Right atrium auricular region (tissue), 2 donors: ENCODE measurements at places on chromosomes 6 and 20. TPM values are rescaled to one million over a fixed set of nuclear protein-coding genes. Genes with fewer than 3 reads are reported as not detected.

The TBCC gene
- 21.4 TPM for total RNA-seq

The PXT1 gene
- total RNA-seq, result 0.24 TPM

DNA sequence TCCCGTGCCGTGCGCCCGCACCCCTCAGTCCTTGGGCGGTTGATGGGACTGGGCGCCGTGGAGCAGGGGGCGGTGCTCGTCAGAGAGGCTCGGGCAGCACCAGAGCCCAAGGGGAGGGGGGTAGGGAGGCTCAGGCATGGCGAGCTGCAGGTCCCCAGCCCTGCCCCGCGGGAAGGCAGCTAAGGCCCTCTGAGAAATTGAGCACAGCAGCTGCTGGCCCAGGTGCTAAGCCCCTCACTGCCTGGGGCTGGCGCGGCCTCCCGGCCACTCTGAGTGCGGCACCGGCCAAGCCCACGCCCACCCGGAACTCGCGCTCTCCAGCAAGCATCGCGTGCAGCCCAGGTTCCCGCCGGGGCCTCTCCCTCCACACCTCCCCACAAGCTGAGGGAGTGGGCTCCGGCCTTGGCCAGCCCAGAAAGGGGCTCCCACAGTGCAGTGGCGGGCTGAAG lies 16.4 kb downstream of the SOX4 start:
- DNase-seq, result no peak

DNA sequence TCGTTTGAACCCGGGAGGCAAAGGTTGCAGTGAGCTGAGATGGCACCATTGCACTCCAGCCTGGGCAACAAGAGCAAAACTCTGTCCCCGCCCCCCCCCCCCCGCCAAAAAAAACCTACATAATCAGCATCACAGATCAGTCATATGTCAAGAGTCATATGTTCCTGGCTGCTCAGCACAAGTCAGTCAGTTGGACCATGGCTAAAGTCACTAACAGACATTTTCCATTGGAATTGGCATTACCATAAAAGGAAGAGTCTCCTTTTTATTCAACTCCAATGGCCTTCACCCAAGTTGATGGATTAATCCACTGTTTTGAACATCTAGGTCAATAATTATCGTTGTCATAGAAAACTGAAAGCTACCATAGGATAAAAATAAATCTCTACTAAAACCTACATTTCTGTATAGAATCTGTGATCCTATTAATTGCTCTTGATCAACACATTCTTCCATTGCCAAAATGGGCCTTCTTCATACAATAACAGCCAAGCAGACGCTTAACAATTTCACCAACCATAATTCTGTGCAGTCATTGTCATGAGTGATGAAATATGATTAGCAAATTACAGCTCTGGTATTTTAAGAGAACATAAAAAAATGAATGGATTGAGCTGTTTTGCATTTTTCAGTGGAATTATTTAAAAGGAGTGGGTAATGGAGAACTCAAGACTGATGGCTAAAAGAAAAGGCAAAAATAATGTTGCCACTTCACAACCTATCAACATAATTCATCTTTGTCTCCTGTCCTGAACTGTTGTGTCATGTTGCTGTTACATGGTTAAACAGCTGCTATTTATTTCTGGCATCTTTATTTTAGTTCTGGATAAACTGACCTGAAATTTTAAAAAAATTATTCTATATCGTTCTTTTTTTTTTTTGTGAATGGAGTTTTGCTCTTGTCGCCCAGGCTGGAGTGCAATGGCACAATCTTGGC lies 555.5 kb upstream of the JARID2 start:
- DNase-seq, result no peak
